ENCODE measurements at places on chromosomes 6 and 20.

- DNase-seq = no peak
Observed at GRCh38 chr20:41133709-41134361, 3.5 kb upstream of the PLCG1 start.

- no peak for DNase-seq
Observed at GRCh38 chr6:50722829-50723554, 9.7 kb downstream of the TFAP2D start.

- DNase-seq = no peak
Observed at GRCh38 chr6:74041420-74041819, 345.4 kb downstream of the CD109 start.

GRCh38 chr20:43925801-43926200 lies 11.1 kb downstream of the TOX2 start:
- peak; percentile 39 for DNase-seq

- DNase-seq = no peak
Observed at GRCh38 chr20:38843346-38843745, 37.8 kb downstream of the PPP1R16B start.

GRCh38 chr20:64057628-64058498 lies 5.1 kb upstream of the TCEA2 start:
- DNase-seq = peak; percentile 61

GRCh38 chr20:35511814-35512420 lies 17.5 kb downstream of the C20orf173 start:
- no peak for DNase-seq

DNA sequence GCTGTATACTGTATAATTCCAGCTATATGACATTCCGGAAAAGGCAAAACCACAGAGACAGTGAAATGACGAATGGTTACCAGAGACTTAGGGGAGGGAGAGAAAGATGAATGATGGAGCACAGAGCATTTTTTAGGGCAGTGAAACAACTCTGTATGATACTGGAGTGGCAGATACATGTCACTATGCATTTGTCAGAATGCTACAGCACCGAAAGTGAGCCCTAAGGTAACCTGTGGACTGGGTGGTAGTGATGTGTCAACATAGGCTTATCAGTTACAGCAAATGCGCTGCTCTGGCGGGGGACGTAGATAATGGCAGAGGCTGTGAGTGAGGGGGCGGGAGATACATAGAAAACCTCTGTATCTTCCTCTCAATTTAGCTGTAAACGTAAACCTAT lies 201.3 kb upstream of the SSTR4 start:
- DNase-seq = no peak

DNA sequence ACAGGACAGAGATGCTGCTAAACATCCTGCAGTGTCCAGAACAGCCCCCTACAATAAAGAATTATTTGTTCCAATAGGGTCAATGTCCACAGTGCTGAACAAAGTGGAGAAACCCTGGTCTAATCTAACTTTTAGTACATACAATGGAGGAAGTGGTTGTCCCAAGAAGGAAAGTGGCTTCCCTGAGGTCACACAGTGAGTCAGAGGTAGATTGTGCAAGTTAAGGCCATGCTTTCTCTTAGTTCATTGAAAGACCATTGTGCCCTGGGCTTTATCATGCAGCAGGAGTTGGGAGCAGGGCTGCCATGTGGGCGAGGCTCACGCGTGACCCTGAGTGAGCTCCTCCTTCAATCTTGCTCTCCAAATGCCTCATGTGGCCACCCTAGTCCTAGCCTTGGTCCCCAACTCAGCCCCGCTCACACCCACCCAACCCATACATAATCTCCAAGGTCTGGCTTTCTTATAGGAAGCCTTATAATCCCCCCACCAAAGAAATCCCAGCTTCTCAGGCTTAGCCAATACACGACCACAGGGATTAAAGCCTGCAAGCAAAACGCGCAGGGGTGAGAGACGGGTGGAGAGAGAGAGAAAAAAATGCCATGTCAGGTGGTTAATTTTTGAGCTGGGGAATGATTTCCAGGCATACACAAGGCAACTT lies 19.9 kb downstream of the SLC13A3 start:
- DNase-seq = peak; percentile 82

GRCh38 chr6:88547768-88548167 lies 381.6 kb upstream of the CNR1 start:
- DNase-seq = no peak

- DNase-seq = no peak
Observed at GRCh38 chr6:141117874-141118273, 1014.9 kb upstream of the GJE1 start.

DNA sequence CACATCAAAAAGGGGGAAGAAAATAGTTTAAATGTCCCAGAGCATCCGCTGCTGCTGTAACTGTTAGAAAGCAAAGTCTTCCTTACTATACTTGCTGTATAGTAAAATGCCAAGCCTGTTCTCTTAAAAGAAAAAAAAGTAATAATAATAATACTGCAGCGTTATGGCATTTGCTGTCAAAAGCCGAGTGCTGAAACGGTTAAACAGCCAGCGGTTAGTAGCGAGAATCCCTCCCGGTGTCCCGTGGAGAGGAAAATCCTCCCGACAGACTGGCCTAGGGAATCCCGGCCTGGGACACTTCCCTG lies 19.5 kb upstream of the NFATC2 start:
- no peak for DNase-seq

DNA sequence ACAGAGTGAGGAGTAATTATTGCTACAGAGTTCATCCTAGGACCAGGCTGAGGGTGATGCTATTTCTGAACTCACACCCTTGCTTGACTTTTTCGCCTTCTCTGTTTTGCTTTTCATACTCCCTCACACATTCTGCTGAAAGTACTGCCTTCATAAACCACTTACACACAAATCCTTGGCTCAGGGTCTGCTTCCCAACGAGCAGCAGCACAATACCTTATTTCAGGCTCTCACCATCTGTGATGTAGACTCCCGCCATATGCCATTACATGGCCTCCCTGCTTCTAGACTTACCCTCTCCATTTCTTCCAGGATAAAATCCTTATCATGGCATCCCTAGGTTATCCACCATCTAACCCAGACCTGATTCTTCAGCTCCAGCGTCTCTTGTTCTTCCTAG lies 321.3 kb upstream of the SPTLC3 start:
- no peak for DNase-seq

GRCh38 chr20:23018432-23018831 lies 16.7 kb upstream of the SSTR4 start:
- no peak for DNase-seq

- DNase-seq = no peak
Observed at GRCh38 chr6:128098000-128098581, 197.2 kb upstream of the THEMIS start.

- no peak for DNase-seq
Observed at GRCh38 chr6:162602759-162603158, 124.8 kb downstream of the PRKN start.

DNA sequence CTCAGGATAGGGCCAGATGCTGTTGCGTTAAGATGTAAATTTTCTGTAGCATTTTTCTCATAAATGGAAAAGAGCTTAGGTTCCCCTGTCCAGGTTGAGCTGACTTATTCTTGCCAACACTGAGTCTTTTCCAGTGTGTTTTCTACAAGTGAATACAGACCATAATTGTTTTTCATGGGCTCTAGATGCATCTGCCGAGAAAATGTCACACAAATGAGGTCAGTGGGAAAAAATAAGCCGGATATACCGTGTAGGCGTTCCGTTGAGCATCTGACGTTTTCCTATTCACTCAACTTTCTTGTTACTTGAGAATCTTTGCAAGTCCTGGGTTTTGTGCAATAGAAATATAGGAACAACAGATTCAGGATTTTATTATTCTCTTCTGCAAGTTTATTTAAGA lies 582.9 kb upstream of the CDH4 start:
- no peak for DNase-seq

- DNase-seq = no peak
Observed at GRCh38 chr20:22447447-22447778, 137.0 kb downstream of the FOXA2 start.

DNA sequence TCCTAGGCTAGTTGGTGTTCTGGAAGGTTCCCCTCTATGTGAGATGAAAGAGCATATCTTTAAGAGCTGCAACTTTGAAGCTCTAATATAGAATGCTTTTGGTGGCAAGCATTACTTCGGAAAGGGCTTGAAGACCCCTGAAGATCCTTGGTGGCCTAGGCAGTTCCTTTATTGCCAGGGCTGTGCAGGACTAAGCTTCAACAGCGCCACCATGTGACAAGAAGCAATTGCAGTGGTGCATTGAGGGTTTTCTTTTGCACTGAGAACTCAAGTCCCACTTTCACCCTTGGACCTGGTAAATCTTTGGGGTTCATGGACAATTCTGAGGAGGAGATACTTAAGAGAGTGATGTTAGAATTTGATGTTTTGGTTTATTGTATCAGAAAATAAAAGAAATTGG lies 237.4 kb upstream of the GMDS start:
- DNase-seq = no peak

- no peak for DNase-seq
Observed at GRCh38 chr6:21188505-21189223, 404.9 kb upstream of the SOX4 start.

DNA sequence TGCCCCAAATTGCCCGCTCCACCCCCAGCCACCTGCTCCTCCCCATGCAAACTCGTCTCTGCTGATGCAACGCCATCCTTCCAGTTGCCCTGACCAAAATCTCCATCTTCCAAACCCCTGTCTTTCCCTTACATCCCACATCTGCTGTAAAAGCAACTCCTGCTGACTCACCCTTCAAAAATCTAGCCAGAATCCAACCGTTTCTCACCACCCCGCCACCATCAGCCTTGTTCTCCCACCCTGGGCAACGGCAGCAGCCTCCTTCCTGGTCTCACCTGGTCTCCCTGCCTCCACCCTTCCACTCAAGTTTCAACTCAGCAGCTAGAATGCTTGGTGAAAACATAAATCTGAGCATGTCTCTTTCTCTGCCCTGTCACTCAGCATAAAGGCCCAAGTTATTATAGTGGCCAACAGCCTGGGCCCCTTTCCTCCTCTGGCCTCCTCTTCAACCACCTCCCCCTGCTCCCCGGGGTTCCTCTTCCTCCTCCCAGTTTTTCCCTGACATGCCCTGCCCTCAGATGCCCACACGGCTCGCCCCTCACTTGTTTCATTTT lies 7.2 kb upstream of the SYNJ2 start:
- no peak for DNase-seq

GRCh38 chr6:9437836-9438235 lies 977.0 kb downstream of the TFAP2A start:
- no peak for DNase-seq

- no peak for DNase-seq
Observed at GRCh38 chr20:62995898-62996595, 10.7 kb downstream of the BHLHE23 start.

GRCh38 chr6:158801655-158802294 lies 17.4 kb downstream of the EZR start:
- DNase-seq = no peak

DNA sequence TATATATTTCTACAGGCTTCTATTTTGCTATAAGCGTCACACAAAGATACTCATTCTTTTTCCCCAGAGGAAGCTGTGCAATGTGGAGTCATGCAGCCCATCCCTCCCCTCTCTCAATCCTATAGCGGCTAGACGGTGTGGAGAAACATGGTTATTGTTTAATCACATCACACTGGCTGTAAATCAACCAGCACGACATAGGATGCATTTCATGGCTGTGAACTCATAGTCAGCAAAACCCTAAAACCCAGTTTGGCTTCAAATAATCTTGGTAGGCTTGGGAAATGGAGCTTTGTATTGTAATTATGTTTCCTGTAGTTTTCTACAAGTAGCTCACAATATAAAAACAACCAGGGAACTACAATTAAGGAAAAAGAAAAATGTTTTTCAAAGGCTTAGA lies 16.8 kb downstream of the FOXC1 start:
- DNase-seq = no peak

DNA sequence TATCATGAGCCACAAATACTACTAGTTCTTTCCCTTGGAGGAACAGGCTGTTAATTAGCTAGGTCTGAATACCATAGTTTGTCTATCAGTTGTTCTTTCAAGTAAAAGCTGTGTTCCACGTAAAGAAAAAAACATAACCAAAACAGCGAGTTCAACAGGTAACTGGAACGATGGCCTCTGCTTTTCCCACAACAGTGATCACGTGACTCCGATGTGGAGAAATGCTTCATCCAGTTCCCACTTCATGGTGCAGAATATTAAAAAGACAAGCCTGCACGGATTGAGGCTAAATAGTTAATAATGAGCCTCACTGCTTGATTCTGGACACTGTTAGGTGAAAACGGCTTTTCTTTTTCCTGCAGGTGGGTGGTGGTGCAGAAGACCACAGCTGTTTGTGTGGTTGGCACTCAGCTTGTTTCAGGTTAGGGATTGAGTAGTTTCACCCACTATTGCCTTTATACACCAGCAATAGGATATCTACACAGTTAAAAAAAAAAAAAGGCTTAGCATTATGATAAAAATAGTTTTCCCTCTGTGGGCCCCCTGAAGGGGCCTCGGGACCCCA lies 88.1 kb downstream of the DACT2 start:
- no peak for DNase-seq

- DNase-seq = no peak
Observed at GRCh38 chr6:93684339-93684738, 265.0 kb upstream of the EPHA7 start.

DNA sequence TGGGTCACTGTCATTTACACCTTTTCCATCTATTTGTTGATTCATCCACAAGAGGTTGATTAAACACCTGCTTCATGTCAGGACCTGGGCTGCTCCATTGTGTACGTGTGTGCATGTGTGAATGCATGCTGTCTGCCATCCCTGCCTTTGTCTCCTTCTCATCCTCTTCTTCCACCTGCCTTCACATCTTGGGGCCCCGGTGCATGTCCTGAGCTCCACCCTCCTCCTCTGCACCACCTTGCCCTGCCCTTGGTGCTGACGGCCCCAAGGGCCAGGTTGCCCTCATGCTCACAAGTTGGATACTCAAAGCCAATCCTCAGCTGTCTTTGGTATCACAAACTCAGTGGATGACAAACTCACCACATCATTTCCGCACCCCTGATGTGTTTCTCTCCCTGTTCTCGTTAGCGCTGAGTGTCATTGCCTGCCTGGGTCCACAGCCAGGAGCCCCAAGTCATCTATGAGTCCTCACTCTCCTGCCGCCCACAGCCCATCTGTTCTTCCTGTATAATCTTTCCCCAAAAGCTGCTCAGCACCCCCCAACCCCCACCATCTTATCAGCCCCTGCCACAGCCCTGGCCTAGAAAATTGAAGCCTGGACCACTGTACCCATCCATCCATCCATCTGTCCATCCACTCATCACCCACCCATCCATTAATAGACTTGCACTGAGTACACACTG lies 85.0 kb downstream of the SRC start:
- no peak for DNase-seq
